ENCODE measurements at places on chromosomes 6 and 20.

DNA sequence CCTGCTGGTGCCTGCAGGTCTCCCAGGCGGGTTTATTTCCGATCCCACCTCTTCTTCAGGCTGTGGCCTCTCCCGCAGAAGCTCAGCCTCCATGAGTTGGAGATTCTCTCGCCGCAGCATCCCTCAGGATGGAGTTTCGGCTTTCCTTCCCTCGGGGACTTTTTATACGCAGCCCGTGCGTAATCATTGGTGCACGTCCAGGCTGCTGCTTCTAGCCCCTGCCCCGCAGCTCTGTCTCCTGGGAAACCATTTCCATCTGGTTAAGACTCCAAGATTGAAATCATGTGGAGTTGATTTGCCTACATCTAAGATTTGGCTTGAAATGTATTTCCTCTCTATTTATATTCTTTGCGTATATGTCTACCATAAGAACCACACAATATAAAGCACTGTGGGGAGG is 46.7 kb upstream of the CARMIL1 start:
- DNase-seq: no peak

GRCh38 chr6:88804701-88805100 is 158.7 kb downstream of the RNGTT start:
- no peak for DNase-seq

GRCh38 chr20:18243802-18244201 is 44.5 kb upstream of the ZNF133 start:
- no peak for DNase-seq

- DNase-seq: no peak
These were observed 2.7 kb downstream of the EPB41L2 start for GRCh38 chr6:131060311-131060710.

- DNase-seq: no peak
These were observed 472.5 kb upstream of the BTBD3 start for GRCh38 chr20:11445161-11445560.

Data from activated CD4-positive, alpha-beta T cell treated with anti-CD3 and anti-CD28 coated beads, Interleukin-2, amount 50 U/mL, for 1 hour (primary cell).